ENCODE measurements at places on chromosomes 1 and 21.

DNA sequence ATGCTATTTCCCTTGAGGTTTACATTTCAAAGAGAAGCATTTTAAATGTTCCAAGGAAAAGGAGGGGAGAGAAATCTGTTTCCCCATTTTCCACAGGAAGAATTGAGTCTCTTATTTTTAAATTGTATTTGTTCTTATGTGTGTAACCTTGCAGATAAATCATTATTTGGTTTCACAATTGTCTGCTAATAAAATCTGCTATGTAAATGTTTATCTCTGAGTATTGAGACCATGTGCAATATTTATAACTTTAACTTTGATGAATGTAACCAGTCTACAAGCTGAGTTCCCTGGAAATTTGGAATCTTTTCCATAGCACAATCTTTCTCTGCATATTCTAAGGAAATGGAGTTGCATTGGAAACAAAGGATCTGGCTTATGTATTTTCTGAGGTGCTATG is 209.6 kb downstream of the PTBP2 start:
- DNase-seq = no peak

DNA sequence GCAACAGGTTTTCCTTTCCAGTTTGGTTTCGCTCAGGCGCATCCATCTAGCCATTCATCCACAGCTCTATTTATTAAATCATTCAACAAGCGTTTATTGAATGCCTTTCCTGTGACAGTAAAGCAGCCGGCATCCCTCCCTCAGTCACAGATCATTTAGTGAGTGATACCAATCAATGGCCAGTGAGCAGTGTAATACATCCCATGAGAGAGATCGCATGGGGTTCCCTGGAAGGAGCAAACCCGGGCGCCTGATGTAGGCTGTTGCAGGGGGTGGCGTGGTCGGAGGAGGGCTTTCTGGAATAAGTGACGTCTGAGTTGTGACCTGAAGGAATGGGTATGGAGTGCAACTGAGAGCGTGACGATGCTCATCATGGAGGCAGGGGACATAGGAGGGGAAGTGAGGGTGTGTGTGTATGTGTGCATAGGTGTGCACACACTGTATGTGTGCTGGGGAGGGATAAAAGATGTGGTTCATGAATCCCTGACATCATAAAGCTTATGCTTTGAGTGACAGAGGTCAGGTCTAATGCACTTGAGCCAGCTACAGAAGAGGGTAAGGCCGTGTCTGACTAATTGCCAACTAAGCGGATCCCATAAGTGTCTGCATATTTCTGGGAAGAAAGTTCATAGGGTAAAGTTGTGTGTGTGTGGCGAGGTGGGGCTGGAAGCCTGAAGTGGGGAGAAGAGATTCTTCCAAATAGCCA is 6.6 kb downstream of the FCMR start:
- no peak for DNase-seq

DNA sequence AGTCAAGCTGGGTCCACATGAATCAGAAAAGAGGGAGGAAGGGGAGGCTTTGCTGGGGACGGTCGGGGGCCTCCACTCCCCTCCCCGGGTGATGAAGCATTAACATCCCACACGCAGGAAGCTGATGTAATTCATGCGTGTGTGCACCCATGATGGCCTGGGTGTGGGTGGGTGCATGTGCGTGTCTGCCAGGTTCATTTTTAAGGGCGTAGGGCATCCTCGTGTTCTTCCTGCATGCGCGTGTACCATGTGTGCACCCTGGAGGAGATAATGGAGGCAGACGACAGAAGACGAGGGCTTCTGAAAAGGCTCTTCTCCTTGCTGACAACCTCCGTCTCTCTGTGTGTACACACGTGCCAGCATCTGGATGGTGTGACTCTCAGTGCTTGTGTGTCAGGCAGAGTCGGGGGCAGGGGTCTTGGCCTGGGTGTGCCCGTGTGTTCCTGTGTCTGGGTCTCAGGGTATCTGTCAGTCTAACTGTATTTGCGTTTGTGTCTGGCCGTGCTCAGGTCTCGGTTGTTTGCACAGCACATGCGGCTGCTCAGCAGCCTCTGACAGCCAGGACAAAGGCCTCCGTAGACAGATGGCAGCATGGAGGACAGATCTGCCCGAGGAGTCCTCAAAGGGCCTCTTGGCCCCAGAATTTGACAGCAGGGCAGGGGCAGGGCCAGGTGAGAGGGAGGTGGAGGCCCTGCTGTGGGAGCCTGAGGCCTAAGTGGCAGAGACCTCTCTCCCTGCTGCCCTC is 2.4 kb downstream of the RAP1GAP start:
- DNase-seq = no peak

GRCh38 chr21:16388291-16388690 is 658.5 kb downstream of the USP25 start:
- DNase-seq = no peak

- peak; percentile 2 for DNase-seq
These were observed 178.5 kb upstream of the GALNT2 start for GRCh38 chr1:229888561-229889001.

GRCh38 chr21:25649146-25649545 is 10.1 kb downstream of the JAM2 start:
- DNase-seq = no peak

DNA sequence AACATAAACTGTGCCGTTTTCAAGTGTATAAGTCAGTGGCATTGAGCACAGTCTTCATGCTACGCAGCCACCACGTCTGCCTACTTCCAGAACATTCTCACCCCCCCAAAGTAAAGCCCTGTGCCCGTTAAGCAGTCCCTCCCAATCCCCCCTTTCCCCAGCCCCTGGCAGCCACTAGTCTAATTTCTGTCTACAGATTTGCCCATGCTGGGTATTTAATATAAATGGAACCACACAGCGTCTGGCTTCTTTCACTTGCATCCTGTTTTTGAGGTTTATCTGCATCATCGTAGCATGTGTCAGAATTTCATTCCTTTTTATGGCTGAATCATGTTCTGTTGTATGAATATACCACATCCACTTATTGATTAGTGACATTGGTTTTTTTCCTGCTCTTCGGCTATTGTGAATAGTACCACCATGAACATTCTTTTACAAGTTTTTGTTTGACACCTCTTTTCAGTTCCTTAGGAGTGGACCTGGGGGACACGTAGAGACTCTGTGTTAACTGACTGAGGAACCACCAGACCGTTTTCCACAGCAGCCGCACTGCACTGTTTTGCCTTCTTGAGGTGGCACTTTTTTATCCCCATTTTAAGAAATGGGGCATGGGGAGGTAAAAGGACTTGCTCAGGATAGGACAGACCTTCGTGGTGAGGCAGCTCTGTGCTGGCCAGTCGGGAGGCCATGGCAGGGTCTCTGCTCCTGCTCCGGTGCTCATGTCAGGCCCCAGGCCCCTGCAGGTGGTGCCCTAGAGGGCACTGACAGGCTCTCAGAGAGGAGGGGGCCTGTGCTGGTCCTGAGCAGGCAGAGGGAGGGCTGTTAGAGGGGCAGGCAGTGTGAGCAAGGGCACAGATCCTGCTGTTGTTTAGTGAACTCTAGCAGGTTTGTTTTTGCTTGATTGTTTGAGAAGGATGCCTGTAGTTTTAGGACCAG is 123.8 kb downstream of the PCBP3 start:
- DNase-seq = no peak

- DNase-seq = no peak
These were observed 204.1 kb downstream of the FMN2 start for GRCh38 chr1:240295811-240296210.

GRCh38 chr1:33088119-33088906 is 7.4 kb downstream of the AZIN2 start:
- no peak for DNase-seq

DNA sequence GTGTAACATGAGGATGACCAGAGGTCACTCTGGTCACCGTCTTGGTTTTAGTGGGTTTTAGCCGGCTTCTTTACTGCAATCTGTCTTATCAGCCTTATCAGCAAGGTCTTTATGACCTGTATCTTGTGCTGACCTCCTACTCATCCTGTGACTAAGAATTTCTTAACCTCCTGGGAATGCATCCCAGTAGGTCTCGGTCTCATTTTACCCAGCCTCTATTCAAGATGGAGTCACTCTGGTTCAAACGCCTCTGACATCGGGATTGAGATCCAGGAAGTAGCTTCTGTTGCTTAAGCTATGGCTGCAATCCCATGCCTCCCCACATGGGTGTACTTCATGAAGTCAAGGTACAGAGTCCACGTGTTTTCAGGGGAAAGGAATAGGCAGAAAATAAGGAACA is 19.9 kb downstream of the FMN2 start:
- no peak for DNase-seq

DNA sequence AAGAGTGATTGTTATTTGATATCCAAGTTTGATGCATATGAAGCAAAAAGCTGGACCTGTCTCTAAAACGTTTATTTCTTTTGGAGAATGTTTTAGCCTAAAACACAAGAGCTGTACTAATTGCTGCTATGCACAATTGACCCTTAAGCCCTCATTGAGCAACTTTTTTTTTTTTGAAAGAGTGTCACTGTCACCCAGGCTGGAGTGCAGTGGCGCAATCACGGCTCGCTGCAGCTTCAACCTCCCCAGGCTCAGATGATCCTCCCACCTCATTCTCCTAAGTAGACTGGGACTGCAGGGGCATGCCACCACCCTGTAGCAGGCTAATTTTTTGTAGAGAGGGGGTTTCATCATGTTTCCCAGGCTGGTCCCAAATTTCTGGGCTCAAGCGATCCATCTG is 129.1 kb downstream of the PIK3R3 start:
- DNase-seq = no peak

GRCh38 chr1:83693427-83694126 is 305.4 kb downstream of the TTLL7 start:
- DNase-seq = no peak

DNA sequence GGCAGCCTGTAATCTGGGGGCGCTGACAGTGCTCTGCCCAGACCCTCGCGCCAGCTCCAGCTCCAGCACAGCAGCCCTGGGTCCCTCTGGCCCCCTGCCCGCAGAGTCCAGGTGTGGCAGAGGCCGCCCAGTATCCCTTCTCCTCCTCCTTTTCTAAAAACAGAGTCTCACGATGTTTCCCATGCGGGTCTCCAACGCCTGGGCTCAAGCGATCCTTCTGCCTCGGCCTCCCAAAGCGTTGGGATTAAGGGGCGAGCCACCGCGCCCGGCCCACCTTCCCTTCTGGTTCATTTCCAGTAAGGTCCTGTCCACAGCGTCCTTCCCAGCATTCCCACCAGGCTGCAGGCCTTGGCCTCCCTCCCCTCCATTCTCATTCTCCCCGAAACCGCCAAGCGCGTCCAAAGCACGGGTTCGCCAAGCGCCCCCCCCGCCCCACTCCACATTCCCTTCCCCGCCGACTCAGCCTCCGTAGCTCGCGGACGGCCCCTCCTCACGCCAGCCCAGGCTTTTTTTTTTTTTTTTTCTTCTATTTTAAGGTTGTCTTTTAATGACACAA is 2.0 kb upstream of the PCBP3 start:
- no peak for DNase-seq

DNA sequence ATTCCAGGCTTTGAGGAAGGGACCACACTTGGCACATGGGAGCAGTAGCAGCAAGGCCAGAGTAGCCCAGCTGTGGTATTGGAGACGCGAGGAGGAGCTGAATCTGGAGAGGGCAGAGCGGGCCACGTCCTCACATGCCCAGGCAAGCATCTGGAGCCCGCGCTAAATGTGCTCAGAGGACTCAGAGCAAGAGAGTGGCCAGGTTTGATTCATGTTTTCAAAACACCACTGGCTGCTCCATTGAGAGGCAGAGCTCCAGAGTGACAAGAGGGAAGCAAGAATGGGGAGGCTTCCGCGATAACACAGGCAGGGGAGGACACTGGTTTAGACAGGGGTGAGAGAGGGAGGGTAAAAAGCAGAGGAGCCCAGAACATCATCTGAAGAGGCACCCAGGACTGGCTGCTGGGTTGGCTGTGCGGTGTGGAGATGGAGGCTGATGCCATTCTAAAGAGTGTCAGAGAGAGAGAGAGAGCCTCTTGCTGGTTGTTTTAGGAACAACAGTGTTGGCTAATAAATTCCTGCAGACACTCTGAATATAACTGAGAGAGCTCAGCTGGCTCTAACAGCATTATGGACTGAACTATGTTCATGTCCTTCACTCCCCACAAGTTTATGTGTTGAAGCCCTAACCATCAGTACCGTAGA is 32.3 kb downstream of the RCAN1 start:
- DNase-seq = no peak

GRCh38 chr1:17438318-17439249 is 893 bp downstream of the RCC2 start:
- DNase-seq = peak; percentile 43

GRCh38 chr21:38938343-38938742 is 132.6 kb downstream of the ETS2 start:
- no peak for DNase-seq

GRCh38 chr1:230105754-230106625 is 39.0 kb downstream of the GALNT2 start:
- DNase-seq = no peak
